H7 (cell line): ENCODE measurements at places on chromosomes 4 and X. TPM values are rescaled to one million over a fixed set of nuclear protein-coding genes. Genes with fewer than 3 reads are reported as not detected.

- DNase-seq, result no peak
These were observed 344.8 kb upstream of the MAGEB2 start for GRCh38 chrX:29870608-29871007.

GRCh38 chr4:119087656-119088055 is 48.0 kb upstream of the MYOZ2 start:
- no peak for DNase-seq

DNA sequence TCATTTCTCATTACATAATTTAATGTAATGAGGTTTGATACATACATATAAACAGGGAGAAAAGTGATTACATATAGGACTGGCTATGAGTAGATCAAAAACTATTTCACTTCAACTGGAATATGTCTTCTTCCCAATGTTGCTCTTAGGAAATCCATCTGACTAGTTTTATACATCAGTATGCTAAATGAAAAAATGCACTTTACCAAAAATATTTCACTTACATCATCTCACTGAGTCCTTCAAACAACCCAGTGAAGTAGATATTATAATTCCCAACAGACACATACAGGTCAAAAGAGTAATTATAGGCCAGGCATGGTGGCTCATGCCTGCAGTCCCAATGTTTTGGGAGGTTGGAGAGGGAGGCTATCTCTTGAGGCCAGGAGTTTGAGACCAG is 215.9 kb downstream of the MID1 start:
- no peak for DNase-seq

DNA sequence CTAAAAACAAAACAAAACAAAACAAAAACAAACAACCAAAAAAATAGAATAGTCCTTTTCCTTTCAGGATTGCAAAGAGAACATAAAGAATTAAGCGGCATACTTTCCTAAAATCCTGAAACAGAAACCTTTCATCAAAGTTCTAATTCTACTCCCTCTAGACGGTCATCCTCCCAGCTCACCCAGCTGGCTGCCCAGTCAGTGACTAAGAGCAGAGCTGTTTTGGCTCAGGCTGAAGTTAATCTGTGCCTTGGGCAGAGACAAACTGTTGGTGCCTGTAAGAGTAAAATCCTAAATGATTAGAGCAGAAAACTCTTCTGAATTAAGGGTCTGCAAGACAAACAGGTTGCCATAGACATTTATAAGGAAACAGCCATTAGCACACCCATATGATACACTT is 17.6 kb upstream of the WAS start:
- DNase-seq, result no peak

Gene USP51
- 6.6 and 6.7 TPM in 2 replicates for total RNA-seq

Gene SASH3
- total RNA-seq, result not detected in 2 replicates
